Mucosa of gallbladder (tissue), 1 donor: ENCODE measurements at places on chromosomes 6 and 20. TPM values are rescaled to one million over a fixed set of nuclear protein-coding genes. Genes with fewer than 3 reads are reported as not detected.

DNA sequence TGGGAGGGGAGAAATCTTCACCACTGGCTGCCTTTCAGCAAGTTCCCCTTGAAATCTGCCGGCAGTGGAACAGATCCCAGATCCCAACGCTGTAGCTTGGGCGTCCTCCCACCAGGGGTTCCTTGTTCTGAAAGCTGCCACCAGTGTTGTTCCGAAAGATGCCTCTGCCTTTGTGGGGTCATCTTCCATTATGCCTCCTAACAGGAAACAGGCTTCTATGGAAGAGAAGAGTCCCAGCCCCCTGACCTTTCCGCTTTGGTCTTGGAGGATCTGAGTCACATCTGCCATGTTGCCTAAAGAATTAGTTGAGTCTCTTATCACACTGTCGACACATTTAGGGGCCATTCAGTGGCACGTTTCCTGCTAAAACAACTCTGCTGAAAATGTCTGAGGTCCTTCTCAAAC, 57.5 kb upstream of the NFATC2 start:
- DNase-seq = no peak

GRCh38 chr6:45480752-45481415, 103.2 kb upstream of the SUPT3H start:
- no peak for DNase-seq

DNA sequence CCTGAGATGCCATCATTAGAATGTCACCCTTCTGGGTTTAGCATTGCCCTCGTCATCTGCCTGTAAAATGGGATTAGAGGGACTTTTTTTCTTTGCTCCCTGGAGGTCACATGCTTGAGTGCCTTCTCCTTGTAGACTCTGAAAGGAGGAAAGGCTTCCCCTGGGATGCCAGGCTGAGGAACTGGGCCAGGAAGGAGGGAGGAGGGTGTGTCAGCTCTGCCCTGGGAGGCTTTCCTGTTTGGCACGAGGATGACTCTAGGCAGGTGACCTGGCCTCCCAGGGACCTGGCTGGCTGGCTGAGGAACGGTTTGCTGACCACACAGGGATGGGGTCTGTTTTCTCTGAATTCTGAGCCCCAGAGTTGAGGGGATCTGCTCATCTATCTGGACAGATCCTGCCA, 137.9 kb upstream of the RNF24 start:
- DNase-seq = peak; percentile 67

DNA sequence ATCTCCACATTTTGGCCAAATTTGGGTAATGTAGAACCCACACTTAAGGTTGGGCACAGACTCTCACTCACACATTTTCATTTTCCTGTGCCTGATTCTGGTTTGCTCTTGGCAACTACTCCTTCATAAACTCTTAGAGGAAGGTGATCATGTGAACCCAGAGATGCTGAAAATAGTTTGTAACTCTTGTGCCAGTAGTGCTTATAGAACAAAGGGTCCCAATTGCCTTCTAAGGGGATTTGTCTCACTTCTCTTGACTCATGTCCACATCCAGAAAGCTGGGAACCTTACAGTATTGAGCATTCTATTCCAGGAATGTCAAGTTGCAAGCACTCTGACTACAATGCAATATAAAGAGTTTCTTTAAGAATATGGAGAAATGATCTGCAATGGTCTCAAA, 62.0 kb upstream of the TASP1 start:
- no peak for DNase-seq

- no peak for DNase-seq
Measured at GRCh38 chr6:68675548-68675947, 40.5 kb downstream of the ADGRB3 start.

DNA sequence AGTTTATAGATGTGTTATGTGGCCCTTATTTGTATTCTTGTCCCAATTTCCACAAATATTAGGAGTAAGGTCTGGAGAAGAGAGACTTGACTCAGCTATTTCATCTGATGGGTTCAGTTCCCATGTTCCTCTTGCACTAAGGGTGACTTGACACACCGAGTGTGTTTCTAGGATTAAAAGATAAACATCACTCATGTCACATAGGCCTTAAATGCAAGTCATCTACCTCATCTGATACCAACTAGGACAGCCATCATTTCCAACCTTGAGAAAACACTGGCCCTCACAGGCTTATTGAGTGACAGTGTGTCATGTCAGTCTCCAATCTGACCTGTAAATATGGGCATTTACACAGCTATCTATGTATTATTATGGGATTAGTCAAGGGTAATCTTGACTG, 53.0 kb upstream of the ADGRF5 start:
- no peak for DNase-seq

DNA sequence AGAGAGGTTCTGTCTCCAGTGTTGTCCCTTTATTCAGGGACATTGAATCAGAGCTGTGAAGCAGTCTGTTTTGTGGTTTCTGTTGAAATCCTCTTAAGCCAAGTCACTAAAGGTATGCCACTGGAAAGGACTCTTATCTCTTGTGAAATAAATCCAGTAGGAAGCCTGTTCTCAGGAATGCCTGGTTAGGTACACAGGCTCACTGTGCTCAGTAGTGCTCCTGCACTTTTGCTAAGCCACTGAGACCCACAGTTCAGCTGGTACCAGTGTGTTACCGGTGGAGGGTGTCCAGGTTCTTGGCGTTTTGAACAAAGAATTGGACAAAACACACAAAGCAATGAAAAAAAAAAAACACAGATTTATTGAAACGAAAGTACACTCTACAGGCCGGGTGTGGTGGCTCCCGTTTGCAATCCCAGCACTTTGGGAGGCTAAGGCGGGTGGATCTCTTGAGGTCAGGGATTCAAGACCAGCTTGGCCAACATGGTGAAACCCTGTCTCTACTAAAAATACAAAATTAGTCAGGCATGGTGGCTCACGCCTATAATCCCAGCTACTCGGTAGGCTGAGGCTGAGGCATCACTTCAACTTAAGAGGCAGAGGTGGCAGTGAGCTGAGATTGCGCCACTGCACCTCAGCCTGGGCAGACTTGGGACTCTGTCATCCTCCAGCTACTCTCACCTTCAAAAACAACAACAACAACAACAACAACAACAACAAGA, 186.1 kb downstream of the JARID2 start:
- DNase-seq = no peak

DNA sequence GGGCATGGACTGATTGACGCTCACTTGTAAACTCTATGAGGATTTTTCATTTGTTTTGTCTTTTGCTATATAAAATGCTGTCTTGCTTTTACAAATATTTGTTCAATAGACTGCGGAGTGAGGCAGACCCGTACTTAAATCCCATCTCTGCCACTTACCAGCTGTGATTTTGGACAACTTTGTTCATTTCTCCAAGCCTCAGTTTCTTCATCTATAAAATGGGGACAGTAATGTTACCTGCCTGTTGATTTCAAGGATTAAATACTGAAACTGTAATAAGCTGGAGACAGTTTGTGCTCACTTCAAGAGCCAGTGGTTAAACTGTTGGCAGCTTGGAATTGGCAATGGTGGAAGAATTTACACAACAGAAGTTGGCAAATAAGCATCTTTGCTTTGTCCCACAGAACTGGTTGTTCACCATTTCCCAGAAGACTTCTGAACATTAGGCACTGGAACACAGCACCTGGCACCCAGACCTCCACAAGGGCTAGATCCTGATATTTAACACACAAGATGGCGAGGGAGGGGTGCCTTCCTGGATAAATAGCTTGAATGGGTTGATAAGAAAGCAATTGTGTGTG, 479.2 kb downstream of the QKI start:
- no peak for DNase-seq

DNA sequence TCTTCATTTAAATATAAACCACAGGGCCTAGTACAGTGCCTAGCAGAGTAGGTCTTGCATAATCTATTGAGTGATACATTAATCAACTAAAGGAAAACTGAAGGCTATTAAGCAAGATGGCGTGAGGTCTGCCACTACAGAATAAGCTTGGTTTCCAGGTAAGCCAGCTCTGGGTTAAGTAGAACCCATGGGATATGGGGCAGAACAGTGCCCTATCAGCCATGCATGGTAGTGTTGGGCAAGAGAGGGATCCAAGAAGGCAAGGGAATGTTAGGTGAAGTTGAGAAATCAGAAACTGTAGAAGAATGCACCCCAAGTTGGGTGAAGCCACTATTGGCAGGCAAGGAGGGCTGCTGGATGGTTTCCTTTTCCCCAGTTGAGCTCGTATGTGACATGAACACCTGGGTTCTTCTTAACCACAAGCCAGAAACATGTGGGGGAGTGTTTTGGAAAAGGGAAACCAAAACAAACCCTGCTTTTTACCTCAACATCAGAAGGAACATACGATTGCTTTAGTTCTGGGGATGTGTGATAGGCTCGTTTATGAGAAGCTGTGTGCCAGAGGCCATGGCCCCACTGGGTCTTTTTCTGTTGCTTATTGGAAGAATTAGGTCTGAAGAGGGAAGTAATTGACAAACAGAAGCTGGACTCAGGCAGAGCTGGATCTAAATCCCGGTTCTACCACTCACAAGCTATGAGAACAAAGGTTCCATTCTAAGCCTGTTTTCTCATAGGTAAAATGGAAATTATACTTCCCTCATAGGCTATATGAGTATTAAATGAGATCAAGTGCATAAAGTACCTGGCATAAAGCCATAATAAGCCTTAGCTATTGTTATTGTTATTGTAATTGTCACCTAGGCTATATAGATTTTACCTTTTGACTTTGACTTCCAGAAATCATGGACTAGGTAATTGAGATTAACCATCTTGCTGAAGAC, 33.5 kb downstream of the NEDD9 start:
- no peak for DNase-seq

DNA sequence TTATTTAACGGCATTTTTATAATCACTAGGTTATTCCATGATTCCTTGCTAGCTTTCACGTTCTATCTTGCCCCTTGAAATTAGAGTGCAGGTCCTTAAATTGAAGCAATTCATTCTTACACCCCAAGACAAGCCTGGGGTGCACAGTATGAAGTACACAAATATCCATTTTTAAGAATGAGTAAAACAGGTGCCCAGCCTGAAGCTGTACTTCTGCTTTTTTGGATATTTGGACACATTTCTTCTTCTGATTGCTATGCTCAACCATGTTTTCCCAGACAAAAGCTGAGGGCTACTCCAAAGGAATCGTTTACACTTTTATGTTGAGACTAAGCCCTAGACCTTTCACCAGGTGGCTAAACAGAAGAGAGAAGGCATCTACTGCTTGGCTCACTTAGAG, 7.9 kb upstream of the TAGAP start:
- DNase-seq = no peak

GRCh38 chr20:24969186-24970029, 20.3 kb downstream of the CST7 start:
- DNase-seq = peak; percentile 7

DNA sequence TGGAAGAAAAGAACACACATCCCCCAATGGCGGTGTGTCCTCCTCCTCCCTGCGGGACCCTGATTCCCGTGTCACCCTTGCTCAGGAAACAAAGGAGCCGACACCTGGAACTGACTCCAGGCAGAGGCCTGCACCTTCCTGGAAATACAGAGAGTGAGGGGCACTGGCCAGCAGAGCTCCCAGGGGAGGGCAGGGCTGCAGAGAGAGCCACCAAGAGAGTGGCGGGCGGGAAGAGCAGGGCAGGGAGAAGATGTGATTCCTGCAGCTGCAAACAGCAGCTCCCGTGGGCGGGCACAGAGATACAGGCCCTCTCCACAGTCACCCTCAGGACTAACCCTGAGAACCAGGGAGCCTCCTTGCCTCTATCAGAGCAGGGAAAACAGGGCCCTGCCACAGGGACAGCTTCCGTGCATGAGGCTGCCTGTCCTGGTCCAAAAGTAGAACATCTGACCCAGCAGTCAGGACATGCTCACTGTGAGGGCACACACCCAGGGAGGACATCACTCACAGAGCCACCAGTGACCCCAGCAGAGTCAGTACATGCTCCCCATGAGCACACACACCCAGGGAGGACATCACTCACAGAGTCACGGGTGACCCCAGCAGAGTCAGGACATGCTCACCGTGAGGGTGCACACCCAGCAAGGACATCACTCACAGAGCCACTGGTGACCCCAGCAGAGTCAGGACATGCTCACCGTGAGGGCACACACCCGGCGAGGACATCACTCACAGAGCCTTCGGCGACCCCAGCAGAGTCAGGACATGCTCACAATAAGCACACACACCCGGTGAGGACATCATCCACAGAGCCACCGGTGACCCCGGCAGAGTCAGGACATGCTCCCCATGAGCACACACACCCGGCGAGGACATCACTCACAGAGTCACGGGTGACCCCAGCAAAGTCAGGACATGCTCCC, 193.1 kb downstream of the DLL1 start:
- DNase-seq = no peak

DNA sequence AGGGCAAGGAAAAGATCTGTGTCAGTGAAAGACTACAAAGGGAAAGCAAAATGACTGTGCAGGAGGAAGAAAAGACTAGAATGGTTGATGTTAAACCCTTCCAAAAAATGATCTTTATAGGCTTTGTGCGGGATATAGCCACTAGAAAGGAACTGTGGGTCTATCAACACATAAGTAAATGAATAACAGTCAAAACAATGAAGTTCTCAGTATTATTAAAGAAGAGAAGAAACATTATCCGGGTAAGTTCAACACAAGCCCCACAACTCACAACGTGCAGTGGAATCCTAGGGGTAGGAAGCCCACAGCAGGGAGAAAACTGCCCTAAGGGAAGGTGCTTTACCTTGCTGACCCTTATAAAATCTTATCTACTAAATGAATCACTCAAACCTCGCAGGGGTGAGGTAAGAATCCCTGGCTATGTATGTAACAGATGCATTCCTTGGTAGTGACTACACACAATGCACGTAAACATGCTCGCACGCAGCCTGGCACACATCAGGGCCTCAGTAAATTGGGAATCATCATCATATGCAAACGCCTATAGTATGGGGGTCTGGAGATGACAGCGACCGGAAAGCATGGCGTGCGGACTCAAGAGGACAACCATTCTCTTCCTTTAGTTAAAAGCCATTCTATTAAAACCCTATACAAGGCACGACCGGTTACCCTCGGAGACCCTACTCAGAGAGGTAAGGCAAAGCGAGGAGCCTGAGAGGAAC, 11.3 kb downstream of the TFAP2A start:
- no peak for DNase-seq

DEFB119 gene
- not detected for total RNA-seq

CAP2 gene
- total RNA-seq = 32.0 TPM

WFDC12 gene
- total RNA-seq = not detected

PLCB1 gene
- 19.0 TPM for total RNA-seq

ESR1 gene
- total RNA-seq = 1.9 TPM

BNIP5 gene
- total RNA-seq = 7.4 TPM

GLP1R gene
- 0.06 TPM for total RNA-seq

CDH4 gene
- 3.5 TPM for total RNA-seq
